ENCODE measurements at places on chromosomes 2 and 18.

- DNase-seq = no peak
Observed at GRCh38 chr2:96866986-96867755, 2.7 kb downstream of the SEMA4C start.

GRCh38 chr2:20175931-20176330 lies 49.0 kb downstream of the SDC1 start:
- DNase-seq = no peak

DNA sequence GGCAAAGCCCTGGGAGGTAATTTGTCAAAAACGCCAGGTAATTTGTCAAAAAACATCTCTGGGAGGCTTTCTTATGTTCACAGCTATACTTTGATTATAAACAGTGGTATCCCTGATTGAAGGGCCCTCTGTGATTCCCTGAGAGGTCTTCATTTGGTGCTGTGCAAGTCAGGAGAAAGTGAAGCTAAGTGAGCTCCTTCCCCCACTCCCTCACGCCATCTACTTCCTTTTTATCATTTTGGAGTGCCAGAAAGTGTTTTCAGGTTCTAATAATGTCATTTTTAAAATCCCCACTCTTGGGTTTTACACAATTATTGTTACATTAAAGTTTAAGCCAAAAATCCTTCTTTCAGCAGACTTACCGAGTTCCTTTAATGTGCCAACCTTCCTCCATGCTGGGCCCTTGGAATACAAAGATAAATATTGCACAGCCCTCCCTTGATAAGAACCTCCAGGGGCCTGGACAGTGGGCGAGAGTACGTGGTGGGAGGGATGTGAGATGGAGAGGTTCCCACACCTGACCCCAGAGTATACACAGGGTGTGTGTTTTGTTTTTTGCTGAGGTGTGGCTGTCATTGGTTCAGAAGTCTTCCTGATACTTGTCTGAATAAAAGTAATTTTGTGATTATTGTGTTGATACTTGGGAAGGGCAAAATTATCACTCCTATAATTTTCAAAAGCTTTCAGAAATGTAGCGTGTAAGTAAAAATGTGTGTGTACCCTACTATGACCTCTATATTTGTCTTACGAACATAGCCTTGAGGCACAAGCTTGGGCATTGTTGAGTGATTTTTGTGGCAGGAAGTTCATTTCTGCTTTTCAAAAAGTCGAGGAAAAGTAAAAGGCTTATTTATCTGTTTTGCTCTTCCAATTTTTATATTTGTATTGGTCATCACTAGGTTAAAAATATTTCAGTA lies 8.2 kb downstream of the MAPRE2 start:
- no peak for DNase-seq

DNA sequence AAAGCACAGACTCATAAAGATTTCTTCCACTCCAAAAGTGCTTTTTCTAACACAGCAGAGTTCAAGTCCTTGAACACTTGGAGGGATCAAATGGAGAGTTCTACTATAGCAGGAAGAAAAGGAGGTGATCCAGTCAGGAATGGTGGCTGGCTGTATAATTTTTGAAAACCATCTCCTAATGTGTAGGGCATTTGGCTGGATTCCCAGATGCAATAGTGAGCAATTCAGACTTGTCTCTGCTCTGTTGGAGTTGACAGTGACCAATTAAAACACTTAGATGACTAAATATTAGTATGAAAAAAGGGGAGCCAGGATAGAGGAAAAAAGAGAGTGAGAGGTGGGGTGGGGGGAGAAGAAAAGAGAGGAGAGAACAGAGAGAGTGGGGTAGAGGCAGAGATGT lies 5.3 kb upstream of the G6PC2 start:
- peak; percentile 22 for DNase-seq

GRCh38 chr2:13193075-13193474 lies 476.3 kb downstream of the TRIB2 start:
- peak; percentile 14 for DNase-seq

- no peak for DNase-seq
Observed at GRCh38 chr2:169711751-169712509, 17.7 kb downstream of the PHOSPHO2 start.

DNA sequence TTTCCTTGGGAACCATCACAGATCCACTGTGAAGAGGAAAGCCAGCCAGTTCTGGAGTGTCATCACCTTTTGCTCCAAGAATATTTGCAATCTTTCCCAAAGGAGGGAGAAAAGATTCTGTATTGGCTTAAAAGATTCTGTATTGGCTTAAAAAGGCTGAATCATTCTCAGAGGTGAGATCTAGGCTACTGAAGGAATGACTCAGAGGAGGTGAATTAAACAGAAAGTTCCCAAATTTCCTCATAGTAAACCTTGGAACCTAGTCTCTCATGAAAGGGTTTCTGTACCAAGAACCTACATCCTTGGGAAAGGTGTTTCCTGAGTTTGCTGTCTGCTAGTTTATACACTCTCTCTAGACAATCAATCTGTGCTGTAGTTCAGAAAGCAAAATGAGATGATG lies 34.1 kb upstream of the GRB14 start:
- peak; percentile 34 for DNase-seq

DNA sequence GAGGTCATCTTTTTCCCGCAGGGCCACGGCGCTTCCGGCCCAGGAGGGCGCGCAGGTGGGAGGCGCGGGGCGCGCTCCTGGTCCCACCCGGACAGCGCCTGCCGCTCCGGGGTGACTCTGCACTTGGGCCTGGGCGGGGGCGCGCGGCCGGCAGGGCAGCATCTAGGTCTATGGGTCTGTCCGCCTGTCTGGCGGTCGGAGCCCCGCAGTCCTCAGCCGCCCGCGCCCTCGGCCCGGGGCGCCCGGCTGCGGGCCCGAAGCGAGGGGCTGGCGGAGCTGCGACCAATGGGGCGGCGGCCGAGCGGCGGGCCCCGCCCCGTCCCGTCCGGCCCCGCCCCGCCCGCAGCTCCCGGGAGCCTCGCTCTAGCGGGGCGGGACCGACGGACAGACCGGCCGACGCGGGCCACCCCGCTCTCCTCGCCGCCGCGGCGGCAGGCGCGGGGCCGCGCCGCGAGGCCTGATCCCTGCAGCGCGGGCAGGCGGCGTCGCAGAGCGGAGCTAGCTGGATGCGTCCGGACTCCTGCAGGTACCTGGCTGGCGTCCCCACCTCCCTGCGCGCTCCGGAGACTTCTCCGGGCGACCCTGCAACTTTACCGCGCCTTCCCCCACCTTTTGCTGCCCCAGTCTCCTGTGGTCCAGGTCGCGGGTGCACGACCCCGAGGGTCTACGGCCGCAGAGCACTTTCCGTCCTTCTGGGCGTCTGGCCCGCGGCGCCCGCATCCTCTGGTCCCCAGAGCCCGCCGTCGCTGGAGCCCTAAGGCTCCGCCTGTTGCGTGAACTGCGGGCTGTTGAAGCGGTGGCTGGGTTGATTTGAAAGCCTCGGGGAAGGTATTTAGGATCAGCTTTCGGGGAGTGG lies at the start of gene KCNS3:
Gene KCNS3, plus strand, starts transcription at position 387 of the 856 bp plus-strand sequence. CDS start 52,342 bp downstream, outside the sequence.
- DNase-seq = peak; percentile 2

GRCh38 chr2:227320305-227321094 lies 4.6 kb upstream of the MFF start:
- no peak for DNase-seq

- DNase-seq = no peak
Observed at GRCh38 chr18:35573531-35573930, 8.0 kb upstream of the GALNT1 start.

DNA sequence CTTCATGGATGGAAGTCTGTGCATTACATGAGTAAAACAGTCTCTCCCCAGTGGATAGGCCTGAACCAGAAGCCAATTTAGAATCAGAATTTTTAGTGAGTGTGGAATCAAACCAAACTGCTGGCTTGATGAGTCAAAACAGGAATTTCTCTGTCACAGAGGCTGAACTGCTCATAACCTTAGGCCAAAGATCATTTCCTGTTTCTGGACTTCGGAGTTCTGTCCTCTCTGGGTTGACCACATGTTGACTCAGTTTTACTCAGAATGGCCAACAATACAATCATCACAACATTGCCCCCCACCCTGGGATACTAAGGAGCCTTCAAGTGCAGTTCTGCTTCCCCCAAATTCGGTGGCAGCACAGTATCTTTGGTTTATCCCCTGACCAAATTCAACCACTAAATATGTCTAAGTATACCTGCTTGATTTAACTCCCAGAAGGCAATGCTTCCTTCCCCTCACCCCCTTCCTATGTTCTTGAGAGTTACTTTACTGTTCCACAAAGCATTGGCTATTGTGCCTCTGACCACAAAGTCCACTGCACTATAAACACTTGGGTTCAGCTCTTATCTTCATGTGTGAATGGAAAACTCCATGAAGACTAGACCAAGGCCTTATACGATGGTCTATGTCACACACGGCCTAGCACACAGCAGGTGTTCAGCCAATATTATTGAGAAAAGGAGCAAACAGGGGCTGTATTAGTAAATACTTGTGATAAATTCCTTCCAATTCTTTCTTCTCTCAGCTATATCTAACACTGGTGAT lies 67.8 kb downstream of the NXPH2 start:
- peak; percentile 90 for DNase-seq

GRCh38 chr2:3302751-3303582 lies 74.7 kb downstream of the EIPR1 start:
- no peak for DNase-seq

All from fibroblast of mammary gland (primary cell).